Melanocyte of skin (primary cell): ENCODE measurements at places on chromosomes 2 and 18. TPM values are rescaled to one million over a fixed set of nuclear protein-coding genes. Genes with fewer than 3 reads are reported as not detected.

CCDC68 gene
- total RNA-seq: under 0.01 TPM in 1 of 2 replicates, not detected in the other

BMPR2 gene
- 28.3 and 39.6 TPM in 2 replicates for total RNA-seq

ZSWIM2 gene
- not detected in 2 replicates for total RNA-seq

SPTBN1 gene
- 185 and 345 TPM in 2 replicates for total RNA-seq

MERTK gene
- 0.69 and 3.6 TPM in 2 replicates for total RNA-seq

HSPE1 gene
- 138 and 174 TPM in 2 replicates for total RNA-seq

SPATA3 gene
- not detected in 2 replicates for total RNA-seq

ANKRD23 gene
- total RNA-seq: 8.3 and 8.9 TPM in 2 replicates

LDLRAD4 gene
- 4.0 and 10.2 TPM in 2 replicates for total RNA-seq

MYO3B gene
- total RNA-seq: 0.34 and 0.36 TPM in 2 replicates

LYG2 gene
- not detected in 2 replicates for total RNA-seq

CYRIA gene
- under 0.01 and 0.36 TPM in 2 replicates for total RNA-seq

TMEM150A gene
- total RNA-seq: 8.0 and 8.8 TPM in 2 replicates
